Activated naive CD8-positive, alpha-beta T cell treated with anti-CD3 and anti-CD28 coated beads, Interleukin-2, amount 50 U/mL, for 16 hours (primary cell): ENCODE measurements at places on chromosomes 7 and 10.

- DNase-seq: no peak
Observed at GRCh38 chr10:1116051-1116450, 59.9 kb downstream of the WDR37 start.

DNA sequence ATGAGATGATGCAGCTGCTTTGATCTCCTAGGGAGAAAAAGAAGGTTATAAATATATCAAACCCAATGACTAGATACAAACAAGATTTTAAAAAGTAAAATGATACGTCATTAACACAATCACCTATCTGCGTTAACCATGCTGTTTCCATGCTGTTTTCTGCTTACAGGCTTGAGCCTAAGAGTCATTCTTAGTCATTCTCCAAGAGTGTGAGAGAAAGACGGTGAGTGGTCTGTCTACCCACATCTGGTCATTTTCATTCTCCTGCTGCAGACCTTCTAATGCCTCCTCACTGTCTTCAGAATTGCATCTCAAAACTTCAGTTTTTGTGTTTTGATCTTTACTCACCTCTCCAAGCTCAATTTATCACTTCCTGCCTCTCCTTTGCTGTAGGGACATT lies 98.0 kb upstream of the ELMO1 start:
- no peak for DNase-seq

- no peak for DNase-seq
Observed at GRCh38 chr10:132799865-132800264, 13.9 kb upstream of the NKX6-2 start.

DNA sequence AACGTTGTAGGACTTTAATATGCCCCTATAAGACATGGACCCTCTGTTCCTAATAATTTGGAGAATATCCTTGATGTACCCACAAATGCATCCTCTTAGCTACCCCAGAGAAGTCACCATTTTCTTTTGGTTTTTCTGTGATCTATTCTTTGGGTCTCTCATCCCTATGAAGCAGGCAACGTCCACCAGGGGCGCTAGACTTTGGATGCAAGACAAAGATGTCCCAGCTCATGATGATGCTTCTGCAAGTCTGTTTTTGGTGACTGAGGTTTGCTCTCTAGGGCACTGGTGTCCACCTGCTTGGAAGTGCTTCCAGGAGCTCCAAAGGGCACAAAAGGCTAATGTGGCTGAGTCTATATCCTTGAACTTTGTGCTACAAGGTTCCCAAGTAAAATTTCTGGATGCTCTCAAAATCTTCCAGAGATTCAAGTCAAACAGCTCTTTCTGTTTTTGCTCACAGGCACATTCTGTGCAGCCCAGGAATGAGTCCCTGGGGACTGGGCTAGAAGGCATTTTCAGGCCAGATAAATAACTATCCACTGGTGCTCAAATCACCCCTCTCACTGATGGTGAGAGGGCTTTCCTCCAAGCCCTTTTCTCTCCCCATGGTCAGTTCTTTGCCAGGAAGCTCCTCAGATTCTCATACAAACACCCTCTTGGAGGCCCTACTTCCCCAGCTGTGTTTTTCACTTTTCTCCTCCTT lies 166.4 kb downstream of the C7orf25 start:
- DNase-seq: no peak

GRCh38 chr10:99297033-99297432 lies 32.1 kb upstream of the CNNM1 start:
- no peak for DNase-seq

GRCh38 chr10:67095531-67095930 lies 169.7 kb downstream of the LRRTM3 start:
- no peak for DNase-seq

DNA sequence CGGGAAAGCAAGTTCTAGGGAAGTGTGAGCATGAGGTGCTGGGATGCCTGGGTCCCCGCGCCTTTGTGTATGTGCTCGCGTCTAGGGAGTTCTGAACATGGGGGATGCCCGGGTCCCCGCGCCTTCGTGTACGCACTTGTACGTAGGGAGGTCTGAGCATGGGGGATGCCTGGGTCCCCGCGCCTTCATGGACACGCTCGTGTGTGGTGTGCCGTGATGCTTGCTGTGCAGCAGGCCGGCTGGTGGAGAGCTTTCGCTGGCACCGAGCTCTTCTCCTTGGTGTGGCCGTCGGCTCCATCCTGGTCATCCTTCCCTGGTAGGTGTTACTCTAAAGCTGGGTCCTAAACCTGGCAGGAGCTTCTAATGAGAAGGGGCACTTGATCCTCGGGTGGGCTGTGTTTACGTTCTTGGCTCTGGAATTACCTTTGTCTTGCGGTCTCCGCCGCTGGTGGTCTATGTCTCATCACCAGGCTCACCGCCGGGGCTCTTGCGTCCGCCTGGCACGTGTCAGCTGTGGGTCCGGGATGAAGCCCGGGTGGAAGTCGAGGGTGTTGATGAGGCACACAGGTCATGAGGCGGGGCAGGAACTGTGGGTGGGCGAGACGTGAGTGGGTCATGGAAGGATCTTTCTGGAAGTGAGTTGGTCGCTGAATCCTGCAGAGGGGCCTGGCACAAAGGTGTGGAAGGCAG lies 63.5 kb downstream of the DNAJB6 start:
- DNase-seq: no peak

DNA sequence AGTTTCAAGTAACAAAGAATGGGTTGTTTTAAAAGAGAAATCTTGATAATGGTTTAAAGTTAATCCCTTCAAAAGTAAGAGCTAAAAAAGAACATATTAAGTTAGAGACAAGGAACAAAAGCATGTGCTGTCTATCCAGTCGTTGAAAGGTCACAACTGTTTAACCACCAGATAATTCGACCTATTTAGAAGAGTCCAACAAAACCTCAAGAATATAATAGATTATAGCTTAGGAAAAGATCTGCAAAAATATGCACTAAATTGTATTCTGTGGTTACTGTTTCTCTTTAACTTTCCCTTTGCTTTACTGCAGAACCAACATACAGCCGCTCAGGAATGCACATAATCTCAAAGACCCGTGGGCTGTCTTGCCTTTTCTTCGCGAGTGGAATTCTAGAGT lies 74.9 kb downstream of the PCGF5 start:
- DNase-seq: no peak

DNA sequence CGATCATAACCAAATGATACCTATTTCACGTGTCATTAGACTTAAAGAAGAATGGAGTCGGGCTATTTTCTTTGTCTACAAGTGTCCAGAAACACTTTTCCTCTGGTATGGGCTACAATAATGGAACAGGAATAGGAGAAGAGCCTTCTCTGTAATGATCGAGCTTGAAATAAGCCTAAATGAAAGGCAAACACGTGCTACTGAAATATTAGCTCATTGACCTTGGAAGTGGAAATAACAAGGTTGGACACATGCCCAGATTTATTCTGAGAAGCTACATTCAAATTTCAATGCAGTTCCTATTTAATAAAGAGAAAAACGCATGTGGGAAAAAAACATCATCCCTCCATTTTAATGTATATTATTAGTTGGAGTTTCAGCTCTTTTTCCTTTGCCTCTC lies 254.7 kb upstream of the PTER start:
- no peak for DNase-seq

- no peak for DNase-seq
Observed at GRCh38 chr7:157889480-157889879, 552.7 kb downstream of the DNAJB6 start.

GRCh38 chr10:59894114-59894513 lies 12.2 kb downstream of the CCDC6 start:
- DNase-seq: no peak

- no peak for DNase-seq
Observed at GRCh38 chr10:1488970-1489548, 248.3 kb downstream of the ADARB2 start.

GRCh38 chr10:28975891-28976531 lies 298.7 kb downstream of the BAMBI start:
- DNase-seq: no peak

GRCh38 chr10:6774406-6774805 lies 194.3 kb upstream of the PRKCQ start:
- no peak for DNase-seq

GRCh38 chr7:20560325-20561180 lies 54.9 kb upstream of the ABCB5 start:
- DNase-seq: no peak

DNA sequence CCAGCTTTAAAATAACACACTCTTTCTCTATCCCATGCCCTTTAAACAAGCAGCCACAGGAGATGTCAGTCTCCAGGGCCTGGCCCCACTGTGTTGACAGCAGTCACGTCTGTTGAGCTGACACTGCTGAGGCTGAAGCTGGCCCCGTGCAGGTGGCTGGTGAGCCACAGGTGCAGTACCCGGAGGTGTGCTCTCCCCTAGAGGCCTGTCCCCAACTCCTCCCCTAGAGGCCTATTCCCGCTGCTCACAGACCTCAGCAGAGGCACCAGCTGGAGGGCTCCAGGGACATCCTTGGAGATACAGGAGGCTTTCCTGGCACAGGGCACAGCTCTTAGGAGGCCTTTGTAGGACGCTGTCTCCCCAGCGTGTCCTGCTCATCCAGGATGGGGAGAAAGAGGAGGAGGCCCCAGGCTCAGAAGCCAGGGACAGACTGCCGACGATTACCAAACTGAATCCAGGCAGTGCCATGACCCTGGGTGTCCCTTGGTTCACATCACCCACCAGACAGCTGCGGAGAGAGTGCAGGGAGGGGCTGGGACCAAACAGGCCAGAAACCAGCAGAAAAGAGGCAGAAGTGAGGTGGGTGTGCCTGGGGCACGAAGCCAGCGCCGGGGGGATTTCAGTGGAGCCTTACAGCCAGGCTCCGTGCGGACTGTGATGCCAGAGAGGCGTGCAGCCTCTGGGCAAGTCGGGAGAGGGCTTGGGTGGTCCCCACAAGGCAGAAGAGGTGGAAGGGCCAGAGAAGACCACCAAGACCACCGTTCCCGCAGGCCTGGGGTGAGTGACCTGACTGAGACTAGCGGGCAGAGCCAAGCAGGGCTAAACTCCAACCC lies 18.5 kb upstream of the TTYH3 start:
- no peak for DNase-seq

GRCh38 chr10:98370831-98371820 lies 43.9 kb downstream of the PYROXD2 start:
- no peak for DNase-seq
